NCI-H510A (cell line): ENCODE measurements at places on chromosomes 3 and 15.

GRCh38 chr15:41992803-41993190 lies 20.4 kb upstream of the EHD4 start:
- no peak for DNase-seq

DNA sequence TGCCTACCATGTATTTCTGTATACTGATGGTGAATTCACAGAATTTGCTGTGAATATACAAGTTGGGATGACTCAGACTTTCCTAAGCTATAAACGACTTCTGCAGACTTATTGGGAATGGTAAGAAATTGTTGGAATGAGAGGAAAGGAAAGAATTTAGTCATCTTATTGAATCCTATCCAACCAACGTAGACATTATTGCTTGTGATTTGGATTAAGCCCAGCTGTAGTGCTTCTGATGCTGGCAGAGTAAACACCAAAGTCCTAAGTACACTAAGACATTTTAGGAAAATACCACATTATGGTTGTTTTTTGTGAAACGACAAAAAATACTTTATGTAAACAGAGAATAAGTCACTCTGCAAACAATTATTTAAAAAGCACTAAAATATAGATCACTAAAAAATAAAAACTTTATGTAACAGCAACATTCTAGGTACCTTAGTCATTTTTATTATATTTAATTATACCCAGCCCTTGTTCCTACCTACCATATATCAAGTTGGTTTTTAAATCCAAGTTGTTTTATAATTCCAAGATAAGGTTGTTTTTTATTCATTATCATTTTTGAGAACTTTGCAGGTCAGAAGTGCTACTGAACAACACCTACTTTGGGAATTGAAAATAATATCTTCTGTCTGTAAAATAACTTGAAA lies 99.2 kb upstream of the MLF1 start:
- no peak for DNase-seq

DNA sequence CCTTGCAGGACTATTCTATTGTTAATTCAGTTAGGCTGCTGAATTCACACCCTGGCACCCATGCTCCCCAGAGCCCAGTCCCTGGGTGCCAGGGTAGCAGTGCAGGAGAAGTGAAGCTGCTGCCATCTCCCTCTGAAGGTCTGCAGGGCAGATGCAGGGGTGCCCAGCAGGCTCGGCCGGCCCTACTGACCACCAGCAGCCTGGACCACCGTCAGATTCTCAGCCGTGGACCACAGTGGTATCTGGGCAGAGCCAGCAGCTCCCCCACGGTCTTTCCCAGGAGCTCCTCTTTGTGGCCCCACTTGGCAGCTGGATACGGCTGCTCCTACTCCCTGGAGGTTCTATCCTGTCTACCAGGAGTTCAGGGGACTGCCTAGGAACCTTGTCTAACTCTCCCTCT lies 46.8 kb downstream of the ALDH1L1 start:
- DNase-seq: no peak

DNA sequence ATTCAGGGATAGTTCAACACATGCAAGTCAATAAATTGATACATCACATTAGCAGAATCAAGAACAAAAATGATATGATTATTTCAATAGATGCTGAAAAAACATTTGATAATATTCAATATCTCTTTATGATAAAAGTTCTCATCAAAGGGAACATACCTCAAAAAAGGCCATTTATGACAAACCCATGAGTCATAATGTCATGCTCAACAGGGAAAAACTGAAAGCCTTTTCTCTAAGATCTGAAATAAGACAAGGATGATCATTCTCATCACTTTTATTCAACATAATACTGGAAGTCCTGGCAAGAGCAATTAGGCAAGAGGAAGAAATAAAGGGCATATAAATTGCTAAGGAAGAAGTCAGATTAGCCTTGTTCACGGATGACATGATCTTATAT lies 54.1 kb upstream of the TMEM158 start:
- DNase-seq: no peak

GRCh38 chr3:49465270-49466034 lies 4.6 kb upstream of the DAG1 start:
- DNase-seq: no peak

DNA sequence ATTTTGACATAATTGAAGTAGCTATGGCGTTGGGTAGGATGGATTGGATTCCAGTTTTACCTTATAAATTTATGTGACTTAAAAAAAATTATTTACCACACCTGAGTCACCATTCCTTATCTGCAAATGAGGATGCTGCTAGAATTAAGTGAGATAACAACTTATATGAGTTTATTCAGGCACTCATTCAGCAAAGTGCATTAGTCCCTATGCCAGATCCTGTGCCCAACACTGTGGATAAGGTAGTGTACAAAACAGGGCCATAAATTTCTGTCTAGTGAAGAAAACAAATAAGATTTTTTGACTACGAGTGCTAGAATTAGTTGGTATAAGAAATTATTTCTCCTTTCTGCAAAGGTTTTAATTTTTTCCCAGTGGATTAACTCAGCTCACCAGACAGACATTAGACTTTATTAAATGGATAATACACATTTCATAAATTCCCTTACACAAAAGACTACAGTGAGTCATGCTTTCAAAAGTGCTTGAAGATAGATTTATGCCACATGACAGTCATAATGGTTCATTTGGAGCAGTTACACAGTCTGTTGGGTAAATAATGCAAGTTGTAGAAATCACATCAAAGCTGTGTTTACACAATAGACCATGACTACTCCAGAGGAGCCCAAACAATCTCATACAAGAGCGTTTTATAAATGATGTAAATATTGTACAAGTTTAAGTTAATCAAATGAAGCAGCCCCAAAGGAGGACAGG lies 129.9 kb upstream of the TGFBR2 start:
- DNase-seq: no peak

GRCh38 chr3:131922356-131922755 lies 112.5 kb downstream of the CPNE4 start:
- no peak for DNase-seq

- DNase-seq: no peak
Observed at GRCh38 chr3:25107918-25108617, 320.0 kb upstream of the RARB start.

GRCh38 chr3:176431991-176432390 lies 765.3 kb downstream of the TBL1XR1 start:
- DNase-seq: no peak

DNA sequence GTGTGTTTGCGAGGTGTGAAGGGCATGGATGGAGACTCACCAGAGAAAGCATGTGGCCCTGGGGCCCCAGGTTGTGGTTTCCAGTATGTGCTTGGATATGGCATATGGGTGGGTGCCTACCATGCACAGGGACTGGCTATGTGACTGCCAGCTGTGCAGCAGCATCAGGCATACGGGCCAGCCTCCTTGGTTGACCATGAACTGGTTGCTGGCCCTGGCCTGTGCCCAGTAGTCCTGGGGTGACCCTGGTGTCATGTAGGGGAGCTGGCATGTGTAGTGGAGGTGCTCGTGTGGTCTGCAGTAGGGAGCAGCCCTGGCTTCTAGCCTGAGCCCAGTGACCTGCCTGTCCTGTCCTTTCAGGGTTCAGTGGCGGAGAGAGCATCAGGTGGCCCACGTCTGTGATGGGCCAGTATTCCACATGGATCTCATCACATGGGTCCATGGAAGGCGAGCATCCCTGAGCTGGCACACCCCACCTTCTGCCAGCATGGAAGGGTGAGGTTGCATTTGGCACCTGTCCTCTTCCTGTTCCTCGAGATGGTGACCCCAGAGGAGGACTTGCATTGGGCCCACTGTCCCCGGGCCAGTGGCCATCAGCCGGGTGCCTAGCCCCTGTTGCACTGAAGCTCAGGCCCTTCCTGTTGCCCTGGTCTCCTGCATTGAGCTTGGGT lies 228.9 kb downstream of the SNRPN start:
- no peak for DNase-seq

GRCh38 chr3:54424292-54424691 lies 301.9 kb downstream of the CACNA2D3 start:
- no peak for DNase-seq

DNA sequence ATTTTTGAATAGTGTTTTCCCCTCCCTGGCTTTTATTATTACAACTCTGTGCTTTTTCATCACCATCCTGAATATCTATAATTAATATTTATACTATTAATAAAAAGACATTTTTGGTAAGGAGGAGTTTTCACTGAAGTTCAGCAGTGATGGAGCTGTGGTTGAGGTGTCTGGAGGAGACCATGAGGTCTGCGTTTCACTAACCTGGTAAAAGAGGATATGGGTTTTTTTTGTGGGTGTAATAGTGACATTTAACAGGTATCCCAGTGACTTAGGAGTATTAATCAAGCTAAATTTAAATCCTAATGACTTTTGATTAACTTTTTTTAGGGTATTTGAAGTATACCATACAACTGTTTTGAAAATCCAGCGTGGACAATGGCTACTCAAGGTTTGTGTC lies 24.4 kb downstream of the CTNNB1 start:
- DNase-seq: no peak

GRCh38 chr3:190444576-190445145 lies 5.0 kb downstream of the TMEM207 start:
- DNase-seq: no peak

GRCh38 chr15:100022806-100023205 lies 289.6 kb upstream of the LYSMD4 start:
- no peak for DNase-seq

- no peak for DNase-seq
Observed at GRCh38 chr3:8981700-8982099, 18.4 kb upstream of the RAD18 start.

- no peak for DNase-seq
Observed at GRCh38 chr3:87035339-87035738, 44.4 kb upstream of the VGLL3 start.
